Stomach (tissue), 19 donors: ENCODE measurements at places on chromosomes 5 and 9. TPM values are rescaled to one million over a fixed set of nuclear protein-coding genes. Genes with fewer than 3 reads are reported as not detected.

The FREM1 gene
- total RNA-seq: 0.58 TPM

The PTAR1 gene
- 16.9 TPM for total RNA-seq

The SPAG8 gene
- total RNA-seq: not detected

The ACSL6 gene
- total RNA-seq: 1.7 TPM

The IFNA2 gene
- not detected for total RNA-seq

The SEMA6A gene
- 16.3 TPM for total RNA-seq

The TIFAB gene
- total RNA-seq: not detected

The HEMGN gene
- total RNA-seq: not detected

DNA sequence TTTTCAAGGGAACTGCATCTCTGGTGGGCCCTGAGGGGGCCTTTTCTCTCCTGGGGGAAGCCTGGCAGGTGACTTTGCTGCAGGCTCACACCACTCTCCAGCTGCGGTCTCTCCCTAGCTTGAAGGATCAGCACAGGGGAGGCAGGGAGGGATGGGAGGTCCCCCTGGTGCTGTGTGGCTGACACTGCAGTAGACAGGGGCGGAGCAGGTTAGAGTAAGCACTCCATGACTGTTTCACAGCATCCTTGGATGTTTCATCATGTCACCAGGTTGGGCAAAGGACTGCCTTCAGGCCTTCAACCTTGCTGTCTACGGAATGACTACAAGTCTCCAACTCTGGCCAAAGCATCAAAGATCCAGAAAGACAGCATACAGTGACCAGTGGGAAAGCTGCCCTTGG lies 470.7 kb downstream of the CDK5RAP2 start:
- no peaks in the 10 kb centered on the region for H3K4me1 ChIP-seq
- H3K4me3 ChIP-seq: no peak overlapping the region
- H3K36me3 ChIP-seq: no peaks in the 10 kb centered on the region
- no peaks in the 10 kb centered on the region for H3K27me3 ChIP-seq
- DNase-seq: peak; percentile 18

DNA sequence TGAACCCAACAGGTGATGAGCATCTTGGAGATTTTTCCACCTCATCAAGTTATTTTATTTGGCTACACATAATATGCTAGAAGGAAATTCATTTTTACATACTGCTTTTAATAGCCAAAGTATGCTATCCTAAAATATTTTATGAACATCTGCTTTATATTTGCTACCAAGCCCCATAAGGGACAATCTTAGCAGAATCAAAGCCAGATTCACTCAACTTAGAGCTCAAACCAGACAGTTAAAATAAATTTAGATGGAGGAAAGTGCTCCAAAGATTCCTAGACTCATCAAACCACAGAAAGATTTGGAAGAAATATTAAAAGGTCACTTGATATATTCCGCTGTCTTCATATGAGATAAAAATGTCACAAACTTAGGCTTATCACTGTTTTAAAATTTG lies 637.1 kb upstream of the CCNG1 start:
- no peaks in the 10 kb centered on the region for H3K27me3 ChIP-seq
- no peaks in the 10 kb centered on the region for H3K4me1 ChIP-seq
- no peaks in the 10 kb centered on the region for H3K36me3 ChIP-seq
- H3K4me3 ChIP-seq: no peak overlapping the region
- DNase-seq: peak; percentile 8

- no peak overlapping the region for H3K27ac ChIP-seq
- H3K4me3 ChIP-seq: no peak overlapping the region
- no peaks in the 10 kb centered on the region for H3K36me3 ChIP-seq
Measured at GRCh38 chr9:121926351-121926801, 166.7 kb downstream of the TTLL11 start.

DNA sequence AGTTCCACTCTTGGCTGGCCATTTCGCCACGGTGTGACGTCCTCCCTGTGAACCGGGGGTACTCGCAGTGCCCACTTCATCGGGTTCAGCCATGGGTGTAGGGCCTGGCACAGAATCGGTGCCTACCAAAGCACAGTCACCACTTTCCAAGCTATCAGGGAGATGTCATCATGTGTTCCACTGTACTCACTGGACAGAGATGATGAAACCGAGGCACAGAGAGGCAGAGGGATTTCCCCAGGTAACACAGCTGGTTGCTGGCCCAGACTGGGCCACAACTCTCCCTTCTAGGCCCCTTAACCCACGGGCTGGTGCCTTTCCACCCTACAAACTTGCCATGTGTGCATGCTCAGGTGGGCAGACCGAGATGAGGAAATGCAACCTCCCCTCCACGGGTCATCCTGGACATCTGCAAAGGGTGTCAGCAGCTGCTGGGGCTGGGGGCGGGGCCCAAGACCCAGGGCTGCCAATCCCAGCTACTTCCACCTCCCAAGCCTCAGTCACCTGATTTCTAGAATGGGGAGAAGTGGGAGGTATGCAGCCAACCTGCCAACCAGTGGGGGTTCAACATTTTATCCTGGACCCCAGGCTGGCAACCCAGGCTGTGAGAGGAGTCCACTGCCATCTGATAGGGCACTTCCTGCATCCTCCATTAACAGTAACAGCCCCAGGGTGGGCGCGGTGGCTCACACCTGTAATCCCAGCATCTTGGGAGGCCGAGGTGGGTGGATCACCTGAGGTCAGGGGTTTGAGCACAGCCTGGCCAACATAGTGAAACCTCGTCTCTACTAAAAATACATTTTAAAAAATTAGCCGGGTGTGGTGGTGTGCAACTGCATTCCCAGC lies 893 bp upstream of the SH2D3C start:
- no peaks in the 10 kb centered on the region for H3K27me3 ChIP-seq
- peaks cover 22% of the 10 kb centered on the region for H3K4me1 ChIP-seq
- peak overlapping the region; percentile 66 for H3K27ac ChIP-seq
- no peaks in the 10 kb centered on the region for H3K36me3 ChIP-seq
- DNase-seq: no peak

DNA sequence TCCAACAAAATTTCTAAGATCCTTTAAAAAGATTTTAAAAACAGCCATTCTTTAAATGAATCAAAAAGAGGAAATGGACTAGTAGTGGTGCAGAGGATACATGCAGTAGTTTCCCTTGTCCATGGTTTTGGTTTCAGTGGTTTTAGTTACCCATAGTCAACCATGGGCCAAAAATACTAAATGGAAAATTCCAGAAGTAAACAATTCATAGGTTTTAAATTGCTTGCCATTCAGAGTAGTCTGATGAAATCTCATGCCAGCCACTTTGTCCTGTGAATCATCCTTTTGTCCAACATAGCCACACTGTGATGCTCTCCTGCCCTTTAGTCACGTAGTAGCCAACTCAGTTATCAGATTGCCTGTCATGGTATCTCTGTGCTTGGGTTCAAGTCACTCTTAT lies 286.1 kb downstream of the ANXA1 start:
- H3K4me1 ChIP-seq: no peaks in the 10 kb centered on the region
- H3K27ac ChIP-seq: no peak overlapping the region
- no peaks in the 10 kb centered on the region for H3K27me3 ChIP-seq
- H3K4me3 ChIP-seq: no peak overlapping the region
- no peaks in the 10 kb centered on the region for H3K36me3 ChIP-seq

GRCh38 chr5:111225926-111226325 lies 1.7 kb downstream of the CAMK4 start:
- no peak for DNase-seq
- no peaks in the 10 kb centered on the region for H3K4me1 ChIP-seq
- no peak overlapping the region for H3K4me3 ChIP-seq
- H3K36me3 ChIP-seq: no peaks in the 10 kb centered on the region
- no peak overlapping the region for H3K27ac ChIP-seq

DNA sequence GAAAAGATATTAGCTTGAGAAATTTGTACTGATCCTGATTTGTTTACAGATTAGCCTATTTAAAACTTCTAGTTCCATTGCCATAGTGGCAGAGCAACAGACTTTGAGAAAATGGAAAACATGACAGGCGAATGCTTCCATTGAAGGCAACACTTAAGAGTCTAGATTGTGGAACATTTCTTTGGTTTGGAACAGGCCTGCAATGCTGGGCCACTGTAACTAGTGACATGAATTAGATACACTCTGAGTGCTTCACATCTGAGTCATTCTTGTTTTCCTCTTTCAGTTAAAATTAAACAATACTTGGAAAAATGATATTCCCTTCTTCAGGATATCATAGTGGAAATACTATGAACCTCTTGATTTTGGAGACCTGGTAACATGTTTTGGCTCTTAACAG lies 453.6 kb upstream of the TUSC1 start:
- no peaks in the 10 kb centered on the region for H3K36me3 ChIP-seq
- no peak for DNase-seq
- H3K27ac ChIP-seq: no peak overlapping the region
- H3K4me1 ChIP-seq: no peaks in the 10 kb centered on the region
